ENCODE measurements at places on chromosomes 1 and 21. TPM values are rescaled to one million over a fixed set of nuclear protein-coding genes. Genes with fewer than 3 reads are reported as not detected.

- H3K4me3 ChIP-seq, result no peak overlapping the region
- DNase-seq, result no peak
- peak overlapping the region; percentile 27 for H3K27ac ChIP-seq
Measured at GRCh38 chr1:168783458-168784210, 54.6 kb upstream of the DPT start.

DNA sequence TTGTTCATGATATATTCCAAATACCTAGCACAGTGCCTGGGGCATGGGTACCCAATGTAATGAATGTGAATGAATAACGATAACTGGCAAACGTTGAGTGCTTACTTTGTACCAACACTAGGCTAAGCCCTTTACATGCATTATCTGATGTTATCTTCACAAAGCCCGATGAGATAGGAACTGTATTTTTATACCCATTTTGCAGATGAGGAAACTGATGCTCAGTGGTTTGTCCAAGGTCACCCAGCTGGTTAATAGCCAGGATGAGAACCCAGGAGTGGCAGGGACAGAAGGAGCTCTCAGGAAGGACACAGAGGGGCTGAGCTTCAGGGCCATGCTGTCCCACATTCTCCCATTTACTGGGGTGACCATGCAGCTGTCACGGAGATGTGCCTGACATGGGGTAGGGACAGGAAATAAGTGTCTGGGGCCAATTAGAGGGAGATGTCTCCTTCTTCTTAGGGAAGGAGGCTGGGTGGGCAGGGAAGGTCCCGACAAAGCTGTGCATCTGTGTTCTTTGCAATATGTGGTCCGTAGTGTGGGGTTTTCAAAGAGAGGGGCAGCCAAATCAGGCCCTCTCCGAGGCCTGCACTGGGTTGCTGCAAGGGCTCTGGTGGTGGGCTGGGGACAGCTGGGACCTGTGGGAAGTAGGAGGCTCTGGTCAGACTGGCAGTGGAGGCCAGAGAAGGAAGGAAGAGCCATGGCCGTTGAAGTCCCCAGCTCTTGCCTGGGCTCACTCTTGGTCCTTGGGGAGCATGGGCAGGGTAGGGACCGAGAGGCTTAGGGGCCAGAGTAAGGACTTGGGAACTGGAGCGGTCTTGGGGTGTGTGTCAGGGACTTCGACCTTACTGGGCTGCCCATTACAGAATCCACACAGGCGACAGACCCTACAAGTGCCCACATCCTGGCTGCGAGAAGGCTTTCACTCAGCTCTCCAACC is 26.6 kb downstream of the A3GALT2 start:
- H3K27ac ChIP-seq, result no peak overlapping the region
- H3K4me3 ChIP-seq, result no peak overlapping the region
- DNase-seq, result no peak
- no peaks in the 10 kb centered on the region for H3K27me3 ChIP-seq

DNA sequence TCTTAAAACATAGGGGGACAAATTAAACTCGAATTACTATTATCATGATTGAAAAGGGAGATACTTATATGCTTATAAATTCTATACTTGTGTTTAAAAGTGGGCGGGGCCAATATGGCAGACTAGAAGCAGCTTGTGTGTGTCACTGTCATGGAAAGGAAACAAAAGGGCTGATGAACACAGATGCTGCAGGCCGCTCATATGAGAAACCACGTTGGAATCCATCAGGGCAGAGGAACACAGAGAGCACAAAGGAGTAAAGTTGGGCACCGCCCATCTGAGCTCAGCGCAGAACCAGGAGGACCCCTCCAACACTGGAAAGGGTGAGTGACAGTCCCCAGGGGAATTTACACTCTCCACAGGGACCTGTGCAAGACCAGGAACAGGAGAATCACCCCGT is 107.0 kb downstream of the SLC5A9 start:
- no peak for DNase-seq
- no peaks in the 10 kb centered on the region for H3K4me1 ChIP-seq
- peaks cover 6% of the 10 kb centered on the region for H3K36me3 ChIP-seq
- no peak overlapping the region for H3K27ac ChIP-seq

GRCh38 chr1:5934058-5934884 is 58.0 kb downstream of the NPHP4 start:
- DNase-seq, result no peak
- peaks cover 6% of the 10 kb centered on the region for H3K4me1 ChIP-seq

DNA sequence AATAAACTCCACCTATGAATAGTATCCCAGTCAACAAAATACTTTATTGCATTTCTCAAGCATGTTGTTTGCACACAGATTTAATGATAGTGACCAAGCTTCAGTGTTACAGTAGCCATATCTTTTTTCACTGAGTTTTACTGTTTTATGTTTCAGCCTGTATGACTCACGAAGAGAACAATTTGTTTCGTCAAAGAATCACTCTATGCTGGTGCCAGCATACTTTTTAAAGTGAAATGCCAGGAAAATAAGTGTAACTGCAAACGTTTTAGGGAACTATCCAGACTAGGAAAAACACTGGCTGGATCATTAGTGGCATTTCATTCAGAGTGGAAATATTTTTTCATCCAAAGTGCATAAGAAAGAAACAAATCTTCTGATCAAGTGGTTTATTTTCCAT is 210.8 kb downstream of the COL11A1 start:
- DNase-seq, result no peak
- H3K4me1 ChIP-seq, result peaks cover 1% of the 10 kb centered on the region
- H3K36me3 ChIP-seq, result no peaks in the 10 kb centered on the region
- H3K4me3 ChIP-seq, result no peak overlapping the region

GRCh38 chr1:36177589-36178431 is 21.9 kb downstream of the MAP7D1 start:
- H3K36me3 ChIP-seq, result no peaks in the 10 kb centered on the region
- H3K4me3 ChIP-seq, result no peak overlapping the region
- H3K27me3 ChIP-seq, result no peaks in the 10 kb centered on the region
- no peak for DNase-seq
- H3K27ac ChIP-seq, result no peak overlapping the region

GRCh38 chr1:24640288-24640687 is 2.8 kb upstream of the SRRM1 start:
- no peaks in the 10 kb centered on the region for H3K36me3 ChIP-seq
- peaks cover 6% of the 10 kb centered on the region for H3K4me1 ChIP-seq
- no peak overlapping the region for H3K4me3 ChIP-seq
- H3K27me3 ChIP-seq, result no peaks in the 10 kb centered on the region
- DNase-seq, result peak; percentile 41
- no peak overlapping the region for H3K27ac ChIP-seq

GRCh38 chr21:46049890-46050667 is 47.8 kb upstream of the COL6A2 start:
- peaks cover 23% of the 10 kb centered on the region for H3K4me1 ChIP-seq
- H3K36me3 ChIP-seq, result no peaks in the 10 kb centered on the region
- DNase-seq, result peak; percentile 66
- H3K27ac ChIP-seq, result peak overlapping the region; percentile 96

ANKRD65 gene
- polyA plus RNA-seq, result 13.3 TPM

RGSL1 gene
- not detected for polyA plus RNA-seq

AADACL3 gene
- polyA plus RNA-seq, result not detected

NBPF20 gene
- 1.3 TPM for polyA plus RNA-seq

HSF2BP gene
- 0.68 TPM for polyA plus RNA-seq

PTPN7 gene
- polyA plus RNA-seq, result 0.98 TPM

CD53 gene
- polyA plus RNA-seq, result 57.1 TPM
